ENCODE measurements at places on chromosomes 6 and 20. TPM values are rescaled to one million over a fixed set of nuclear protein-coding genes. Genes with fewer than 3 reads are reported as not detected.
A peak's percentile ranks its signal among the peaks of the same experiment; 100 is the strongest.

DNA sequence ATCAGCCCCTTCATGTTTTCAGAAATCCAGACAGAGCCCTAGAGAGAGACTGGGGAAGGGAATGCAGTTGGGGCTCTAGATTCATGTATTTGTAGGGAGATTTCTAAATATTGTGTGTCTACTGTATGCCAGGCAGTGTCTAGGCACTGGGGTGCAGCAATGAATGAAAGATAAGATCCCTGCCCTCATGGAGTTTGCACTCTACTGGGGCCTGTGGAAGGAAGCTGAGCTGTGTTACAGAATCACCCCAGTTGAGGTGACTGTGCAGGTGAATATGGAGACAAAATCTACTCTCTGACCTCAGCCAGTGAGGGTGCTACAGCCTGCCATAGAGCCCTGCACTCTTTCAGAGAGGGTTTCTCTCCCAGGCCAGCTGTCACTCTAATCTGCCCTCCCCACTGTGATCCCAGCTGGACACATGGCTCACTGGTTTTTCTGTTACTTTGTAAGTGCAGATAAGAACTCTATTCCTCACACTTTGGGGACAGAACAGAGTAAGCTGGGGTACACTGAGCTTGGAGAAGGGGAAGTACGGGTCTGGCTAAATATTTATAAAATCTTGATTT is 69.2 kb upstream of the E2F3 start:
- no peak for DNase-seq

DNA sequence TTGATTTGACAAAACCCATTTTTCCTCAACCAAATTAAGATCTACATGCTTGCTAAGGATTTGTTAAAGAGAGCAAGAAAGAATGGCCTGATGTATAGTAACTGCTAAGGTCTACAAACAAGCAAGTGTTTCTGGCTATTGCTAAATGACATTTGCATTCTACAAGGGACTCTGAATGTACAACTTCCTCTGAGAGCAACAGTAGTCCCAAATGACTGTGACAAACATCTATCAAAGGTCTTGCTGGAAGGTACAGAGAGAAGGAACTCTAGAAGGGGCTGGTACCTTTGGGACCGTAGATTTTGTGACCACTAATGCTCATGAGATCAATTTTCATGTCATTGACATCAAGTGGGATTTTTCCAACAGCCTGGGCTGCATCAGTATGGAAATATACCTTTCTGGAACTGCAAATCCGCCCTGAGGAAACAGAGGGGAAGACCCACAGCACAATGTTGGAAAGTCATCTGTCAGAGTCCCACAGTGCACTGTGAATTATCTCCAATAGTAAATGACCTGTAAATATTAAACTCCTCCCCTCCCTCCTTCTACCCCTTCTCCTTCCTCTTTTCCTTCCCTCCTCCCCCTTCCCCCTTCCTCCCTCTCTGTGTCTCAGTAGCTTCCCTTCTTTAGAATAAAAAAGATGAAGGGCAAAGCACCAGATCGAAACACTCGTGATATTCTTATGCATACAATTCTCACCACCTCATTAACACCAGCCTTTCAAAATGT is 15.9 kb upstream of the CPNE1 start:
- no peak for DNase-seq

DNA sequence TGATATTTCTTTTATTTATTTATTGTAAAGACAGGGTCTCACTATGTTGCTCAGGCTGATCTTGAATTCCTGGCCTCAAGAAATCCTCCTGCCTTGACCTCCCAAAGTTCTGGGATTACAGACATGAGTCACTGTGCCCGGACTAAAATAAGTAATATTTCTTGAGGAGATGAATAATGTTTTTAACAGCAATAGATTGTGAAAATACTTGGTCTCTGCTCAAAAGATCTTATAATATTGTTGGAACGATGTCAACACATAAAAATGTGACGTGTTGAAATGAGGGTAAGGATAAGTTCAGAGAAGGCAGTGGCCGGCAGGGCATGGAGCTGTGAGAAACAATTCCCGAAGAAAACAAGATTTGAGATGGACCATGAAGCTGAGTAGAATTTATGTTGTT is 178.7 kb downstream of the GJA1 start:
- DNase-seq = no peak

GRCh38 chr20:49893242-49894072 is 21.9 kb downstream of the SPATA2 start:
- no peak for DNase-seq

GRCh38 chr6:26554447-26554696 is 16.2 kb downstream of the HMGN4 start:
- DNase-seq = no peak

DNA sequence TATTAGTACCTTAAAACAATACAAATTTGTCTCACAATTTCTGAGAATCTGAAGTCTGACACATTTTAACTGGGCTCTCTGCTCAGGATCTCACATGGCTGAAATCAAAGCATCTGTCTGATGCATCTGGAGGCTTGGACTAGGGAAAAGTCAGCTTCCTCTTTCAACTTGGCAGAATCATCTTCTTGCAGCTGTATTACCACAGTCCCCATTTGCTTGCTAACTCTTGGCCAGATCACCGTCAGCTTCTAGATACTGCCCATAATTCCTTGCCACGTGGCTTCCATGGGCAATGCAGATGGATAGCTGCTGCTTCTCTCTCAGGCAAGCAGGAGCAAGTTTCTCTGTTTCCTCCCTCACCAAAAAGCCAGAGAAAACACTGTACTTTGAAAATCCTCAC is 1106.4 kb upstream of the CITED2 start:
- no peak for DNase-seq

DNA sequence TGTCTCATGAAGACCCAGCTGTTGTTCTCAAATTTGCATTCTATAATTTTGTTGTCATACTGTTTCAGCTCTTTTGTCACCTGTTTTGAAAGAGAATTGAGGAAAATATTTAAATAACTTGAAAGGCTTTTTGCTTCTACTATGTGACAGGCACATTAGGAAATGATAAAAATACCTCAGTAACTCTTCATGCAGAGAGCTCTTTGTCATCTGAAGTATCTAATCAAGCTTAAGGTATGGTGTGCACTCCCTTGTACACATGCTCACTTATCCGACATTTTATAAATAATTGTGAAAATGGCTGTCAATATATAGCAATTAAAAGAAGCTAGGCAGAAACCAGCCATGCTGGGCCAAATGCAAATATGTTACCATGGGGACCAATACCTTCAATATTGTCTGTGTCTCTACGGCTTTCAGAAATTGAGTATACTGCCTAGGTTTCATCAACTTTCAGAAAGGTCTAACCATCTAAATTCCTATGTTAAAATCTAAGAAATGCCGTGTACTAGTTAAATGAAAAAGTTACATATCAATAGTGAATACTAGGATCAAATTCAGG is 349.0 kb downstream of the RNGTT start:
- DNase-seq = no peak

DNA sequence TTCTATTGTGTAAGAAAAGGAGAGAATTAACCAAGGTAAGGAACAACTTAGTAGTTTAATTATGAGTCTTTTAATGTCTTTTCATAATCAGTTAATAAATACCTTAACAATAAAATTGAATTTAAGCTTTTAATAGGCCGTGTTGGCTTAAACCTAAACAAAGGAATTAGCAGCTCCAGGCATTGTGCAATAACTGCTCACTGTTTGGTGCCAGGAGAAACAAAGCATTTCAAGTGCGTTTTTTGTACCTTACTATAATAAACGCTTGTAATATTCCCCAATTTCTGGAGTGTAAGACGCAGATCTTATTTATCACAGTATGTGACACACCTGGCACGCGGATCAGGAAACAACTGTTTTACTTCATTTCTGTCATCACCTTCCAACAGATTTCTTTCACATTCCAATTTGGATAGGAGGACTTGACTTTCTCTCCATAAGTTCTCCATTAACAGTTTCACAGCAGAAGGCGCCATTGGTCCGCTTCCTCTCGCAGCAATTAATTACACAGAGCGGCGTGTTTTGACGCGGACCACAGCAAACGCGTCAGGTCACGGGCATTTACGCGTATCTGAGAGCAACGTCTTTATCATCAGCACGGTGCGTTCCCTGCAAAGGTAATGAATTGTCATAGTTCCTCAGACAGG is 335.8 kb upstream of the NT5E start:
- DNase-seq = no peak

GRCh38 chr6:169232507-169232931 is 21.1 kb downstream of the THBS2 start:
- DNase-seq = peak; percentile 15

DNA sequence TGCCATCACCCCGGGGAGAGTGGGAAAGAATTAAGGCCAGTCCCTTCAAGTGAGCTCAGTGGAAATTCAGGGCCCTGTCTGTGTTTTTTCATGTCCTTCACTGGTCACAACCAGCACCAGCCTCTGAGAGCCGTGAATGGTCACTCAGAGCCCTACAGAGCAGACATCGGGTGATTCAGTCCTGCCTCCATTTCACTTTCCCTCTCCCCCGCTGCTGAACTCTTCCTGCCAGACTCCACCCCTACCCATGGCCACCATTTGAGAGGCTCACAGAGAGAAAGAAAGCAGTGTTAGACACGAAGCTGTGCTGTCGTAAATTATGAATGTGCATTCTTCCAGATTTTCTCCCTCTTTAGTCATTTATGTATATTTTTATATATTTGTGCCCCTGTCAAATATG is 5.4 kb downstream of the R3HDML start:
- no peak for DNase-seq

DNA sequence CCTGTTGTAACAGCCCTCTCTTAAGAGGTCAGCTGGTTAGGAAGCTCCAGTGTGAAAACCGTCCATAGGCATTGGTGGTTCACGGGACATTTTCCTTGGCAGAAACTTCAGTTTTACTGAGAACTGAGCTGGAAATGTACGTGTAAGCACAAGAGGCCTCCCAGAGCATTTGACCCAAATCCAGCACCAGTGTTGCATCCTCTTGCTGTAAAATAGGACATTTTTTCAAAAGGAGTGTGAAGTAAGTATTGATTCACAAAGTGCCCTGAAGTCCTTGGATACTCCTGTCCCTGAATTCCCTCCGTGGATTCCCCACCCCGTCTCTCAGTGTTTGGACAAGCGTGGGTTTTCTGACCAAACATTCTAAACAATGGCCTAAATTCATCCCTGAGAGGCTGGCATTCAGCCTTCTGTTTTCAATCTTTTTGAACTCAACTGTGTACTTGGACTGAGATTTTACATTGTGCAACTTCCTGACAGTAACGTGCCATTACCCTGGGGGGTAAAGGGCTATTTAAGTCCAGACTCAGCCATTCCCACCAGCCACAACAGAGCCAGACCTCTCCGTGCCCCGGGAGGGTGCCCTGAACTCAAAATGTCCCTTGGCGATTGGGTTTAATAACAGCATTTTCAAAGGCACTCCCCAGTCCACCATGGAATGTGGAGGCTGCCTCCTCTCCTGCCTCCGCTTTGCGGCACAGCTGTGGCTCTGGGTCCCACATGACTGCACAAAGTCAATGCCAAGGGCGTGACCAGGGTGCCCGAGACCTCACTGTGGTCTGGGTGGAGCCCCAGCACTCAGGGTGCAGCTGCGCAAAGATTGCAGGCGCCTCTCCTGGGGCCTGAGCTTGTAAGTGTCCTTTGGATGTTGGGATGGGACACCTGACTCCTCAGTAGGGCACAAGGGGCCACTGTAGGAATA is 92.7 kb upstream of the AFDN start:
- DNase-seq = no peak

DNA sequence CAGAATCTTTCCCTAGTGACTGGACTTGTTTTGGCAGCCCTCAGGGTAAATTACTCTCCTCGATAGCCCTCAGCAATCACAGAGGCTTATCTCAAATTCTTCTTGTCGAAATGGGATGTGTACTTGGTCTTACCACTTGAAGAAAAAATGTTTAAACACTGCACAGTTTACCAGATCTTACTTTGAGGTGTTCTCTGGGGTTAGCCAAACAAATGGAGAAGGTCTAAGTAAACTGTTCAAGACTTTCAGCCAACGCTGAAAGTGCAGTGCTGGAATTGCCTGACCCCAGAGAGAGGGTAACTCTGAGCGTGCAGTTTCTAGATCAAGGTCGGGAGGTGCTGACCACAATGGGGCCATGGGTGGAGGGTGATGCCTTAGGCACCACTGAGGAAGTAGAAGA is 39.2 kb downstream of the MYLIP start:
- no peak for DNase-seq

DNA sequence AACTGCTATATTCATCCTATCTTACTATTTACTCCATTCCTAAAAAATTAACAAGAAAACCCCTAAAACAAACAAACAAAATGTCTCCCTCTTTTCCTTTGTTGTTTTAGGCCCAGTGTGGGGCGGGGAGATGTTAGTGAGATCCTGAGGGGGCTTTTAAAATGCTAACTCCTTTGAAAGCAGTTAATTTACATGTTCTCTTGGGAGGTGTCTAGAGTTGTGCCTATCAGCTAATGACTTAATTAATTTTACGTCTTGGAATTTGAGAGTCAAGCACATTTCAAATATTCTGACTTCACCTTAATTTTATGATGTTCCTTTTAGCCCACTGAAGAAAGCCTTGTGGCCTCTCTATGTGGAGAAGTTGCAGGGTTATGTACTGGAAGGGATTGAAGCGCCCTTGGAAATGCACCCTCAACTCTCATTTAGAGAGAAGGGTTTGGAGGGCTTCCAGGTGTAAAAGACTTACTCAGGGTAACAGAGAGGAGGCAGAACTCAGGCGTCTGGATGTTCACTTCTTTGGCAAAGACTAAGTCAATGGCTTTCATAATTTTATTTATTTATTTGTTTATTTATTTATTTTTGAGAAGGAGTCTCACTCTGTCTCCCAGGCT is 4.9 kb downstream of the SASH1 start:
- no peak for DNase-seq

- DNase-seq = peak; percentile 50
These were observed 987 bp downstream of the TMEM181 start for GRCh38 chr6:158560836-158561320.

GRCh38 chr20:19969507-19970255 is 47.5 kb upstream of the NAA20 start:
- no peak for DNase-seq

- no peak for DNase-seq
These were observed 128.5 kb downstream of the BCAS1 start for GRCh38 chr20:53941680-53942471.

- no peak for DNase-seq
These were observed 52.8 kb downstream of the YTHDF1 start for GRCh38 chr20:63163171-63163570.

GRCh38 chr20:48733296-48733790 is 94.5 kb downstream of the PREX1 start:
- DNase-seq = no peak

GRCh38 chr20:4802527-4802926 is 80.8 kb downstream of the PRND start:
- no peak for DNase-seq

- DNase-seq = no peak
These were observed 104.6 kb downstream of the TFAP2A start for GRCh38 chr6:10310330-10310653.

The SAMHD1 gene
- 24.0 TPM for total RNA-seq

The HLA-DQA1 gene
- 13.5 TPM for total RNA-seq

The TXLNB gene
- total RNA-seq = 0.29 TPM

The E2F3 gene
- total RNA-seq = 10.0 TPM

The TRDN gene
- total RNA-seq = not detected

The CSE1L gene
- 82.7 TPM for total RNA-seq

The IL17A gene
- total RNA-seq = not detected

The LBP gene
- total RNA-seq = not detected

The CDSN gene
- total RNA-seq = not detected

The BMP5 gene
- total RNA-seq = 3.2 TPM

The ZSCAN23 gene
- total RNA-seq = 3.3 TPM

All from colonic mucosa (tissue), 4 donors.